AG04449 (cell line): ENCODE measurements at places on chromosomes 3 and 15.

DNA sequence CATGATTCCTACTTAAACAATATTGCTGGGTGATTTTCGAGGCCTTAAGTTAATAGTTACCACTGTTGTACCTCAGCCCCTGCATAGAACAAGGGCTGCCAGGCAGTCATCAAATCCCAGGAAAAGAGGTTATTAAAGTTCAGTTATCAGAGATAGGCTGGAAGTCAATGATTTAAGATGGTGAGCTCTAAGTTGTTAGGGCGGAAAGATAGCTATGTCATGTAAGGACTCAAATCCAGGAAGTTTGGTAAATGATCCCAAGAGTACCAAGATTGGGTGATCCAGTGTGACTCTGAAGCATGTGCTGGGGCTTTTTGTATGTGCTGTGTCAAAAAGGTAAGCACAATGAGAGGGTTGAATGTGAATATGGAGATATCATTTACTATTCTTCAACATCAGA lies 287.9 kb downstream of the NLGN1 start:
- no peak for DNase-seq

- DNase-seq = no peak
Observed at GRCh38 chr3:50120364-50121071, 31.8 kb downstream of the RBM5 start.

GRCh38 chr3:4350789-4351163 lies 47.6 kb downstream of the SETMAR start:
- peak; percentile 14 for DNase-seq

DNA sequence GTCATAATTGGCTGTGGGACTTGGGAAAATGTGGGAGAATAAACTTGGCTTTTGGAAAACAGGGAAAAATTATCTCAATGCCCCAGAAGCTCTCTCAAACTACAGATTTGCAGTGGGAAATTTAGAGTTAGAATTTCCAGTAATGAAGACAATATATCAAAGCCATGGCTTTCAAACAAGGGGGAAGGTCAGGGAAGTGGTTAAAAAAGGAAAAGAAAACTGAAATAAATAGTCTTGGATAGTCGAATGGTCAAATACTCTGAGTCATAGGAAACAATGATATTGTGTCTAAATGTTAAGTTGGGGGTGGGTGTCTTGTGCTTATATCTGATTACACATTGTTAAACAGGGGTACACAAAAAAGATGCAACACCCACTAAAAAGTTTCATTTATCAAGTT lies 272.4 kb upstream of the COL8A1 start:
- no peak for DNase-seq

GRCh38 chr3:40232626-40233025 lies 76.9 kb upstream of the EIF1B start:
- DNase-seq = no peak
